ENCODE measurements at places on chromosomes 6 and 20.
A peak's percentile ranks its signal among the peaks of the same experiment; 100 is the strongest.

DNA sequence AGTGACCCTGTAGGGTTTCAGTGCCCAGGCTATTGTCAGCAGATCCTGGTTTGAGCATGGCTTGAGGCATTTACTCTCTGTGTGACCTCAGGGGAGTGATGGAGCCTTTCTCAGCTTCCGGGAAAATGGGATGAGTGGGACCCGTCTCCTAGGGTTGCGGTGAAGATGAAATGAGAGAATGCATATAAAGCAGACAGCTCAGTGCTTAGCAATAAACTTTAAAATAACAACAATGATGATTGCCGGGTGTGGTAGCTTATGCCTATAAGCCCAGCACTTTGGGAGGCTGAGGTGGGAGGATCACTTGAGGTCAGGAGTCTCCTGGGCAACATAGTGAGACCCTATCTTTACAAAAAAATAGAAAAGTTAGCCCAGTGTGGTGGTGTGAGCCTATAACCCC, 106.0 kb upstream of the MTHFD1L start:
- no peak for DNase-seq

- no peak for DNase-seq
These were observed 11.9 kb upstream of the SMIM29 start for GRCh38 chr6:34260576-34261267.

DNA sequence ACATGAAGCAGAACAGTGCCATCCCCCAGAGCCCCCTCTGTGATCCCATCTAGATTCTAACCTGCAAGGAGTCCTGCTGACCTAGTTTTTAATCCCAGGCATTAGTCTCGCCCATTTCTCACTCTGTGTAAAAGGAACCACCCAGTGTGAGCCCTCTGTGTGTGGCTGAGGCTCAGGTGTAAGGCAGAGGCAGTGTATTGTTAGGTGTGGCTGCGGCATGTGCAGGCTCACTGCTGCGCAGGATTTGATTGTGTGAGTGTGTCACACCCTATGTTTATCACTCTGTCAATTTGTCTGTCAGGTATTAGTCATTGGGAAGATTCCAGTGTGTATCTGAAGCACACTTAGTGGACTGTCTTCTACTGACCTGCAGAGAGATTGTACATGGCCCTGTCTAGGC, 13.7 kb upstream of the CST8 start:
- no peak for DNase-seq

- DNase-seq = no peak
These were observed 38.1 kb upstream of the FLRT3 start for GRCh38 chr20:14375416-14375985.

GRCh38 chr6:128311944-128312570, 208.3 kb downstream of the PTPRK start:
- DNase-seq = no peak

- no peak for DNase-seq
These were observed 38.1 kb upstream of the BMP5 start for GRCh38 chr6:55913228-55914195.

GRCh38 chr6:127637830-127638409, 60.9 kb downstream of the C6orf58 start:
- no peak for DNase-seq

- DNase-seq = no peak
These were observed 241 bp upstream of the CFAP206 start for GRCh38 chr6:87407561-87407900.

DNA sequence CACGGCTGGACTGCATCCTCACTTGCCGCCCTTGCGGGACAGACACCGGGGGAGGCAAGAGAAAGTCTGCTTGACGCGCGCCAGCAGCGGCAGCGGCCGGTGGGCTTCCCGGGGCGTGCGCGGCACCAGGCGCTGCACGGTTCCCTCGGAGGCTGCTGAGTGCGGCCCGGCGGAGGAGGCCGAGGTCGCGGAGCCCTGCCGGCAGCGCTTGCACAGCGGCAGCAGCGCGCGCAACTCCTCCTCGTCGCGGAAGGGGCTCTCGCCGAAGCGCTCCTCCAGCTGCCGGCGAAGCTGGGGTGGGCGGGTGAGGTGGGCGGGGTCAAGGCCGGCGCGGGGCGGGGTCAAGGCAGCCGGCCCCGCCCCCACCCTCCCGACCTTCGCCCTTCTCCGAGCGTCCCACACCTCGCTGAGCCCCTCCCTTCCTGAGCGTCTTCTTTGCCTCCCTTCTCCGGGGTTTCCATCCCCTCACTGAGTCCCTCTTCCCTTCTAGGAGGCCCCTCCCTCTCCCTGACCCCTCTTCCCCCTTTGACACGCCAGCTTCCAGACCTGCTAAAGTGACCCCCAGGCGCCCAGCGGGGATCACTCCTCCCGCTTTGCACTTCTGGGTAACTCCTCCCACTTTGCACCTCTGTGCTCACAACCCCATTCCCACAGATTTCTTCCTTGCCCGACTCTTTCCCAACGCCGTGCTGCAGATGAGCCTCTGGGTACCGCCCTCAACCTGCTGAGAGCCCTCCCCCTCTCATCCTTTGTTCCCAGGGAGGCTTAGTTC, 8.8 kb downstream of the DUSP15 start:
- DNase-seq = peak; percentile 71

GRCh38 chr6:11297376-11297729, 64.9 kb upstream of the NEDD9 start:
- DNase-seq = no peak

- no peak for DNase-seq
These were observed 207.1 kb upstream of the RREB1 start for GRCh38 chr6:6900569-6901204.

GRCh38 chr6:157741948-157742556, 81.0 kb upstream of the SNX9 start:
- no peak for DNase-seq

DNA sequence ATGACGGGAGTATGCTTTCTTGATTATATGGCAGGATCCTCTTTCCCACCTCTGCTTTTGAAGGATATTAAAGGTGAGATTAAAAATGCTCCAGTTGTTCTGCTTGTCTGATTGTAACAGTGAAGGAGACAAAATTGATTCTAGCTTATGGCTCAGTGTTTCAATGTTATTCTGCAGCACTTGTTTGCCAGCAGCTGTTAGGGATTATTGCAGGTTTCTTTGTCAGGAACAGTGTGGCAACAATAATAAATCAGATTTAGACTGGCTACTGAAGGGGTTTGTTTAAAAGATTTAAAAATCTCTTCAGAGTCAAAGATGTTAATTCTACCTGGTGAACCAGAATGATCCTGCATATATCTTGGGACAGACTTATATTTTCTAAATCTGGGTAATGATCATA, 126.9 kb downstream of the LAMA2 start:
- DNase-seq = no peak

- no peak for DNase-seq
These were observed 22.6 kb upstream of the XRN2 start for GRCh38 chr20:21280522-21281016.

DNA sequence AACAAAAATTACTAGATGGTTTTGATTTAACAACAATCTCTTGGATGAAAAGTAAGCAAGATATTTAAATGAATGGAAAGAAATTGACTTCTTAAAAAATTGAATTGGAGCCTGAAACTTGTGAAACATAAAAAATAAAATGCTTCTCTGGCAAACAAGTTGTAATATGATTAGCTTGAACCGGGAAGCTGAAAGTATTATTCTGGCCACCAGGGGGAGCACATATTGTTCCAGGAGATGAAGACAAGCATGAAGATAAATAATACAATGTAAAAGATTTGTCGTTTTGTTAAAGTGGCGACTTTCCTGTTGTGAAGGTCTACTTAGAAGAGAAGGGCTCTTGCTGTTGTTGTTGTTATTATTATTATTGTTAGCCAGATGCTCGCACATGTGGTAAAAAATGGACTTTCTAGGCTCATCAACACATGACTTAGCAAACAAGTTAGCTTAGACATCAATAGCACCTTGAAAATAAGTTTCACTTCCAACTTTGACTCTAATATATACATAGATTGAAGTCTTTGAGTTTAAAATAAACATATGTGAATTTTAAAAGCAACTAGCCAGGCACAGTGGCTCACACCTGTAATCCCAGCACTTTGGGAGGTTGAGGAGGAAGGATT, 14.2 kb downstream of the PAX1 start:
- DNase-seq = peak; percentile 15

DNA sequence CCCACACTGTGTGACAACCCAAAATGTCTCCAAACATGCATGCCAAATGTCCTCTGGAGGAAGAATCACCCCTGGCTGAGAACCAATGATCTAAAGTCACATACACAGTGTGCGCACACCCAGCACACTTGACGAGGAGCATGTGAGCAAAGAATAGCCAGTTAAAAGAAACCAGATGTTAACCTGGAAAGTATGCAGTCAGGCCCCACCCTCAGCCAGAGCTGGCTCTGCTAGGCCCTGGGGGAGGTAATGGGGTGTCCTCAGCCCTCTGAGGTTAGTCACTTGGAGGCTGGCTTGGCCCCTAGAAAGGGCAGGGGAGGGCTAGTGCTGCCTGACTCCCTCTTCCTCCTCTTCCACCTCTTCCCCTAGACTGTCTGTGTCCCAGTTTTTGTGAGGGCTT, 15.2 kb upstream of the GUCA1A start:
- DNase-seq = no peak

DNA sequence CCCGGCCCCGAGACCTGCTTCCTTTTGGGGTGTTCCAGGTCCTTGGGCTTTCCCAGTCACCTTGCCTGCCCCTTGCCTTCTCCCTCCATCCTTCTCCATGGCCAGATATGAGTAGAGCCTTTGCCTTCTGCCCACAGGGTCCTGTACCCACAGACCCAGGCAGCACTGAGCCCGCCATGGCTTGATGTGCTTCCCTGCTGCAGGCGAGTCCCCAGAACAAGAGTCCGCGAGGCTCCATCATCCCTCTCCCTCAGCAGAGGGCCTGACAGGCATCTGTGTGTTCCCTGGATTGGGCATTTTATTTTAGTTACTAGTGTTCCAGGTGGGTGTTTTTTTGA, 21.9 kb downstream of the PYGB start:
- no peak for DNase-seq

DNA sequence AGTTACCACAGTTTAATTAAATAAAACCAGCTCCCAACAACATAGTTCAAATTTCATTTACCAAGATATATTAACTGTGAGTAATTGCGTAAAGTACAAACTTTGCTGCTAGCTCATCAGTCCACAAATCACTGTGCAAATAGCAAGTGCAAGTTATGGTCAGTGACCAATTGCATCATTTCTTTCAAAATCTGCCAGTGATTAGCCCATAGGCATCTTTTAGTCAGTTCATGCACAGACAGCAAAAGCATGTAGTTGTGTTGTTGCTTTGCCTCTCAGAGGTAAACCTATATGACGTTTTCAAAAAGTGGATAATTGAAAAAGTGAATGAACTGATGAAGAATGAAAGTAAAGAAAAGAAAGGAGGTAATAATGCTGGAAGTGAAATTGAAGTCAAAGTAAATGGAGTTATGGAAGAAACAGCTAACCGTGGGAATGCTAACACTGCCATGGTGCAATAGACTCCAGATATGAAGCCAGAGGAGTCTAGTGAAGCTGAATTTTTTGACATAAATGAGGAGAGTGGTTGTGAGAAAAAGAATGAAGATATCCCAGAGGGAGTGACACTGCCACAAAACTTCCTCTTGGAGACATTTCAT, 36.5 kb downstream of the ENPP1 start:
- no peak for DNase-seq

- DNase-seq = no peak
These were observed 6.4 kb upstream of the LY86 start for GRCh38 chr6:6582131-6582530.

DNA sequence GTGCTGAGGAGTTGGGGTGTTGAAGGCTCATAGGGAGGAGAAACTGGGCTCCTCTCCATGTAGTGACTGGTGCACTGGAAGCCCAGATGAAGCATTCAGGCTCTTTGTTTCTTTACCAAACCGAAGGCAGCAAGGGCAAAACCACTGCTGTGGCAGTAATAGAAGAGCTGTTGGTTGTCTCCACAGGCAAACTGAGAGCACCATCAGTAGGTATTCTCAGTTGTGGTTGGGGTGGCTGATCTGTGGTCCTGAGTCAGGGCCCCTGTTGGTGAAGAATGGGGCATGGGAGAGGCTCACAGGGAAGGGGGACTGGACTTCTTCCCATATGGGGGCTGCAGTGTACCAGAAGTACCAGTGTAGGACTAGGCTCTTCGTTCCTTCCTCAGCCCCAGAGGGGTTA, 460.2 kb upstream of the IMPG1 start:
- DNase-seq = no peak

GRCh38 chr20:23226612-23227265, 123.9 kb upstream of the NXT1 start:
- no peak for DNase-seq

DNA sequence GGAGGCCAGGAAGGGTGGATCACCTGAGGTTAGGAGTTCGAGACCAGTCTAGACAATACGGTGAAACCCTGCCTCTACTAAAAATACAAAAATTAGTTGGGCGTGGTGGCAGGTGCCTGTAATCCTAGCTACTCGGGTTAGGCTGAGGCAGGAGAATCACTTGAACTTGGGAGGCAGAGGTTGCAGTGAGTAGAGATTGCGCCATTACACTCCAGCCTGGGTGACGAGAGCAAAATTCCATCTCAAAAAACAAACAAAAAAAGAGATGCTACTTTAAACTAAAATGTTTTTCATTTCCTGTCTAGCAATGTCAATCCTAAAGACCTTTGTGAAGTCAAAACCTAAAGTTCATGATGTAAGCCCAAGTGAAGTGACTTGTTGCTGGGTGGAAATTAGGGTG, 12.9 kb downstream of the DSN1 start:
- DNase-seq = no peak

- DNase-seq = peak; percentile 12
These were observed 22.2 kb upstream of the ZBTB2 start for GRCh38 chr6:151413372-151414145.

GRCh38 chr6:16028966-16029365, 99.9 kb upstream of the MYLIP start:
- DNase-seq = no peak

GRCh38 chr6:168158213-168158979, 79.4 kb upstream of the FRMD1 start:
- no peak for DNase-seq

GRCh38 chr6:19547507-19547906, 289.7 kb upstream of the ID4 start:
- no peak for DNase-seq

DNA sequence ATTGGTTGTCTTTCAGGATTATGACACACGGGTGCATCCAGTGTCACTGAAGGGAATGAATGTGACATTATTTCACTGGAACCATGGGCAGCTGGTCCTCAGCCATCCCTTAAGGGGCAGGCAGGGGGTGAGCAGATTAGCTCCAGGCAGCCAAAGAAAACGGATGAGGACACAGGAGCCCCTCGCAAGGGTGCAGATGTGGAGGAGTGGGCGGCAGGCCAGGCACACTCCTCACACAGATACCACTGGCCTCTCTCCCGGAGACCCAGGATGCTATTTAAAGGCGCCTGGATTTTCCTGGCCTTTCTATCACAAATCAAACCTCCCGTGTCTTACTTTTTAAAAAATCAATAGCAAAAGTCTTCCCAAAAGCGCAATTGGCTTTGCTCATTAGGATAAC, 210.4 kb downstream of the TAF4 start:
- DNase-seq = no peak

GRCh38 chr6:167397712-167398111, 72.8 kb downstream of the TTLL2 start:
- DNase-seq = no peak

- no peak for DNase-seq
These were observed 18.4 kb upstream of the ULBP3 start for GRCh38 chr6:150087336-150087735.
